Activated CD8-positive, alpha-beta memory T cell treated with anti-CD3 and anti-CD28 coated beads for 4 hours (primary cell): ENCODE measurements at places on chromosomes 6 and 20.

DNA sequence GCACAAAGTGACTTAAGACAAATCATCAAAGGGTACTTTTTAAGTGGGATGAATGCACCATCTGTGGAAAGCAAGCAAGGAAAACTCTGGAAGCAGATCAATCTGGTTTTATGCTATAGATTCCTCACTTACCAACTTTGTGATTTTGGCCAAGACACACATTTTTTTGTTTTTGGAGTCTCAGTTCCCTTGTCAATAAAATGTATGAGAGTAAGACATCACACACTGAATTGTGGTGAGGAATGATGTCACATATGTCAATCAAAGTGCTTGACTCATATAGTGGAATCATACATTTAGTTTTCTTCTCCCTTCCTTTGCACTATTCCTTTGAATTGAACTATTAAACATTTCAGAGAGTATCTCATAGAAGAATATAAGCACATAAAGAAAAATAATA, 620.5 kb upstream of the CITED2 start:
- DNase-seq, result no peak

DNA sequence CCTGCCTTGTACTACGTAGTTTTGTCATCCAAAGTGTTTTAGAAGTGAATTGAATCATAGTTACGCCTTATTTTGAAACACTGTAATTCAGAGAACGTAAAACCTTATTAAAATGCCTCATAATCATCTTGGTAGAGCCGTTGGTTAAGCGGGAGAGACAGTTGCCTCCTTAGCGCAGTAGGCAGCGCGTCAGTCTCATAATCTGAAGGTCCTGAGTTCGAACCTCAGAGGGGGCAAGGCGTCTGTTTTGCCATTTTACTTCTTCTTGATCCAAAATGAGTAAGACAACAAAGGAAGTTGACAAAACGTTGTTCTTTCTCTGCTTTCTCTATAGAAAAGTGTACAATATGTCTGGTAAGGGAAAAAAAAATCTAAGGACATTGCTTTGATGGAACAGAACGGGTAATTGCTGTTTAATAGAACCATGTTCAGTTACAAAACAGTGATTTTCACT, 20.7 kb upstream of the TRIM27 start:
- DNase-seq, result peak; percentile 50

GRCh38 chr6:15048367-15048766, 197.5 kb upstream of the JARID2 start:
- DNase-seq, result no peak

DNA sequence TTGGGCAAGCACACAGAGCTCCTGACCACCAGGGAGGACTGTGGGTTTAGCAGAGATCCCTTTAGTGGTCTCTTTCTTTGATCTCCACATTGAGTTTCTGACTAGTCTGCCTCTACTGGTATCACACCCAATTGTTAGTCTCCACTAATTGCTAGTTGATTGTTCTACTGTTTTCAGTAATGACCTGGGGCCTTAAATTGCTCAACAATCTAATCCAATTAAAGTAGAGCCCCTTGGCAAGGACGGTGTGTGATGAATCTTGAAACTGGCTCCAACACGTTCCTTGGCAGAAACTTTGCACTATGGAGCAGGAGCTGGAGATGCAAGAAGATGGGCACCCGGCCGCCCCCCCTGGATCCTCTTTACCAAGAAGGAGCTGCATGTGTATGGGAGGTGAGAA, 12.3 kb downstream of the FAM50B start:
- no peak for DNase-seq

GRCh38 chr6:145047891-145048290, 687.4 kb downstream of the EPM2A start:
- DNase-seq, result no peak

DNA sequence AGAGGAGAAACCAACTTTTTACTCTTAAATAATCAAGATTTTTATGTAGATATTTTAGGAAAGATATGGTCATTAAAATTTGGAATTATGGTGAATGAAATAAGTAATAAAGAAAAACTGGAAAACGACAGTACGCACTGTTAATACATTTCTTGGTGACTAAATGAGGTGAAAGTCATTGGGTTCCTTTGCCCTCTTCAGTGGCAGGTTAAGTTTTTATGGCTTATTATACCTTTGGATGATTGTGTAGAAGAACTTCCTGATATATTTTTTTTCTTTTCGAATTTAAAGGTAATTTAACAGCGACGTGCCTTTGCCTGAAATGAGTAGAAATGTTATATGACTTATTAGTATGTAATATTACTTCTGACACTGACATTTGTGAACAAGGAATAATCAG, 43.4 kb downstream of the FOXO3 start:
- DNase-seq, result no peak
